ENCODE measurements at places on chromosomes 2 and 18. TPM values are rescaled to one million over a fixed set of nuclear protein-coding genes. Genes with fewer than 3 reads are reported as not detected.

Gene TRIM54
- total RNA-seq, result 1.1 TPM

Gene PCARE
- total RNA-seq, result not detected

Gene TBR1
- 0.01 TPM for total RNA-seq

Gene TMEM150A
- 13.9 TPM for total RNA-seq

Gene ANTXR1
- 164 TPM for total RNA-seq

Gene LIMS3
- total RNA-seq, result not detected

Gene FSHR
- total RNA-seq, result not detected

Data from A549 treated with dexamethasone at 1 μM for 4 hours (cell line).